ENCODE measurements at places on chromosomes 6 and 20.

DNA sequence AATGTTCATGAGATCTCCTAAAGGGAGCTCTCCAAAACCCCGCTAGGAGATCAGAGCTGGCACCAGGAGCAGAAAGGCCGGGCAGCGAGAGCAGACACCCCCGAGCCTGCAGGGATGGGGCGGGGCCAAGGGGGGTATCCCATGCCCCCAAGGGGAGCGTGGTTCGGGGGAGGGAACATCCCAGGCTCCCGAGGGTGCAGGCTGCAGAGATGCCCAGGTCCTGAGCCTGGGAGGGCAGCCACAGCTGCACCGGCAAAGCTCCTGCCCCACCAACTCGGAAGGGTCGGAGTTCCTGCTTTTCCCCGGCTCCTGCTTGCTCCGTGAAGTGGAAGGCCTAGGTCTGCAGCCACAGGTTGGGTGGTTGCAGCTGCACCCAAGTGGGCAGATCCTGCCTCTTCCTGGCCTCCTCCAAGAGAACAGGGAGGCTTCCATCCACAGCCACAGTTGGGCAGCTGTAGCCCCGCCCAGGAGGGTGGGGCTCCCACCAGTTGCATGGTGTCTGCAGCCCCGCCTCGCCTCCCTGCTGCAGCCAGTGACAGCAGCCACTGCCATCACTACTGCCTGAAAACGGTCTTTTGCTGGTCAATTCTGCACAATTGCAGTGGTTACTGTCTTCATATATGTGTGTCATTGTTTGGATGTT lies 13.4 kb upstream of the GMNN start:
- DNase-seq: no peak

DNA sequence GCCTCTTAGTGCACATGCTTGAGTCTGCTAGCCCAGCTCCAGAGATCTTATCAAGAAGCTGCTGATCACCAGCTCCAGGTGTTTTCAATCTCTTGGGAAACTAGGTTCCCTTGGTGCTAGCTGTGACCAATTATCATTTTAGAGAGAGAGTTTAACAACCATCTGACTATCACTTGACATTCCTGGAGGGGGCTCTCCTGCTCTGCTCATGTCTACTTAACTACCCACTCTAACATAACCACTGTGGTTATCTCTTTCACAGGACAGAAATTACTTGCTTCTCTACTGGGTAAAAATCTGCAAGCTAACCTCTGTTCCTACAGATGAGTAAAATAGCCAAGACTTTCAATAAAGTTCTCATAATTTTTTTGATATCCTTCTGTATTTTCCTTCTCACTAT lies 823.4 kb upstream of the GJE1 start:
- DNase-seq: peak; percentile 20

GRCh38 chr6:163412341-163412740 lies 2.2 kb upstream of the QKI start:
- DNase-seq: no peak

GRCh38 chr6:16343593-16343992 lies 105.2 kb downstream of the GMPR start:
- DNase-seq: no peak

DNA sequence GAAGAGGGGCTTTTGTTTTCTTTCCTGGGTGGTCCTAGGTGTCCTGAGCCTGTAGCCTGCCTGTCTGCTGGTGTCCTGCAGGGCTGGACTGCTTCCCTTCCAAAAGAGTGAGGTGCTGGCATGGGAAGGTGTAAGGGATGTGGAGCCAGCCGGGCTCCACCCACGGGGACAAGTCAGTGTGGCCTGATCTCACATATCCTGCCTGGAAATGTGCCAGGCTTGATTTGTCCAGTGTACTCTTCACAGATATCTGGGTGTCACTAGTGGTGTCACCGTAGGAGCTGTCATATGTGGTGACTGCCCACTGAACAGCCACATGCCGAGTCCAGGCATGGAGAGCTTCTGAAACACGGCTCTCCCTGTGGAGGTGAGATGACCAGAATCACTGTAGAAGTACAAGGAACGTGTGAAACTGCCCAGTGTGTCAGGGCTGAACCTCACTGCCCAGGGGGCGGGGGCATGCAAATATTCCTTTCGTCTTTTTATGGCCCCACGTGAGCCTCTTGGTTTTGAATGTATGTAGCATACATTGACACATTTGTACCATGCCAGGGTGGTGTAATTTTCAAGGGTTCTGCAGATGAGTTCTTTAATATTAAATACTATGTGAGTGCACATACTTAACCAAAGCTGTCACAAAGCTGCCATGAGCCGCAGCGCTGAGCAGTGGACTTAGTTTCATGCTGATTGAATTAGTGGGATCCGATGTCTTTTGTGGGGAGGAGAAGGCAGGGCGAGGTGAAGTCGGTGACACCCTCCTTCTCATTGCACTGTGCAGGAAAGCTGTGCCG lies 55.8 kb downstream of the CDH4 start:
- DNase-seq: no peak

DNA sequence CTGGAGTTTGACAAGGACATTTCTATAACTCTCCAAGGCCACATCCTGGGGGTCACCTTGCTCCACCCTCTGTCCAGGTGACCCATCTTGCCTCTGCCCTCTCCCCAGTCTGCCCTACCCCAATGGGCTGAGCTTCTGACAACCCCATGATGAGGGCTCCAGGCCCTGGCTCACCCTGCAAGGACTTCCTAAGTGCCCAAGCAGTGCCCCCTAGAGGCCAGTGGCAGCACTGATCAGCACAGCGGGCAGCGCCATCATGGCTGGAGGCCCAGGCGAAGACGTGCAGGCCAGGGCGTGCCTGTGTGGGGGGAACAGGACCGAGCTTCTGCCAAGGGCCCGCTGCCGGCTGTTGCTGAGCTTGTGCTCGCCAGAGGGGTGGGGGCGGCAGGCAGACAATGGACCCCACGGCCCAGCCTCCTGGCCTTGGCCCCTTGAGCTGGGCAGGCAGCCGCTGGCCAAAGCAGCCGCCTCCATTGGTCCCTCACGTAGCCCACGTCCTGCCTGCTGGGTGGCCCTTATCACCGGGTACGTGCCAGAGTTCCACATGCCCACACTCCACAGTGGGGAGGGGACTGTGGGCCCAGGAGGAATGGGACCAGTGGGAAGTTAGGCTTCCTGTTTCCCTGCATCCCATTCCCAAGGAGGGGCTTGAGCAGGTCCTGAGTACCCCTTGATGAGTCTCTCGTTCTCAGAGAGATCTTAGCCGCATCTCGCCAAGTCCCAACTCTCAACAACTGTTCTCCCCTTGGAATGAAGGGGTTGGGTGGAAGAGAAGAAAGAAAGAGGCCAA lies 64.3 kb downstream of the MRPL14 start:
- no peak for DNase-seq

DNA sequence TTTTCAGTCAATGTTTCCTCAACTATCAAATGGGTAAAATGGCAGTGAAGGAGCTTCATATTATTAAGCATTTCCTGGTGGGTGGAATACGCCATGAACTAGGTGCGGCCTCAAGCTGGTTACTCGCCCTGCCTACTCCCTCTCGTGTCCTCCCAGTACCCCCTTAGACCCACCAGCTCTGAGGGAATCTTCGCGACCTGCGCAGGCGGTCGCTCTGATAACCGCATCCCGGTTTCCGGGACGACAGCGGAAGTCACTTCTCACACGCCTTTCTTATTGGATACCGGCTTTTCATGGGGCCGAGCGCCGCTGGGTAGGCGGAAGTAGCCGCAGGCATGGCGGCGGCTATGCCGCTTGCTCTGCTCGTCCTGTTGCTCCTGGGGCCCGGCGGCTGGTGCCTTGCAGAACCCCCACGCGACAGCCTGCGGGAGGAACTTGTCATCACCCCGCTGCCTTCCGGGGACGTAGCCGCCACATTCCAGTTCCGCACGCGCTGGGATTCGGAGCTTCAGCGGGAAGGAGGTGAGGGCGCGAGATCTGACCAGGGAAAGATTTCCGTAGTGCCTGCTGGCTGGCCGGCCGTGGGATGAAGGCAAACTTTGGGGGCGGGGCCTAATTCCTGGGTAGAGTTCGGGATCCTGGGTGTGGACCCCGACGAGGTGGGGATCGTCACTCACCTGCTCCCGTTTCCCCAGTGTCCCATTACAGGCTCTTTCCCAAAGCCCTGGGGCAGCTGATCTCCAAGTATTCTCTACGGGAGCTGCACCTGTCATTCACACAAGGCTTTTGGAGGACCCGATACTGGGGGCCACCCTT lies at the start of gene PIGT:
TSS of gene PIGT (plus strand) at position 320 of the 816 bp plus-strand sequence. CDS start at position 336, 16 bp downstream.
- peak; percentile 92 for DNase-seq

DNA sequence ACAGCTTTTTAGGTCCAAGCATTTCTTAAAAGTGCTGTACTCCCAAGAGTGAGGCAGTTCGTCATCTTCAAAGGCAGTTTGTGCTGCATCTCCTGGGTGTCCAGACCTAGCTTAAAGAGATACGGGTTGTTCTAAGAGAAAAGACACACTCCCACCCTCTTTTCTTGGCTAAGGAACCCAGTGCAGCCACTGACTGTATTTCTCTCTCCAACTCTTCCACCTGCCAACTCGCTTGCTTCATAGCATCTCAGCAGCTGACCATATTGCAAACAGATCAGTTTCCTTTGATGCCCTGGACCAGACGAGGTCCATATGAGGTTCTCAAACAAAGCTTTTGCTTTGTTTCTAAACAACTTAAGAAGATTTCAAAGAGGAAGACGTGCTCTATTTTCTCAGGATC lies 101.1 kb downstream of the ISM1 start:
- DNase-seq: no peak

- no peak for DNase-seq
These were observed 215.5 kb downstream of the LRFN2 start for GRCh38 chr6:40371621-40372020.

- DNase-seq: no peak
These were observed 21.4 kb upstream of the PLAGL1 start for GRCh38 chr6:144029452-144029851.

GRCh38 chr20:53050338-53050737 lies 78.2 kb downstream of the TSHZ2 start:
- no peak for DNase-seq

DNA sequence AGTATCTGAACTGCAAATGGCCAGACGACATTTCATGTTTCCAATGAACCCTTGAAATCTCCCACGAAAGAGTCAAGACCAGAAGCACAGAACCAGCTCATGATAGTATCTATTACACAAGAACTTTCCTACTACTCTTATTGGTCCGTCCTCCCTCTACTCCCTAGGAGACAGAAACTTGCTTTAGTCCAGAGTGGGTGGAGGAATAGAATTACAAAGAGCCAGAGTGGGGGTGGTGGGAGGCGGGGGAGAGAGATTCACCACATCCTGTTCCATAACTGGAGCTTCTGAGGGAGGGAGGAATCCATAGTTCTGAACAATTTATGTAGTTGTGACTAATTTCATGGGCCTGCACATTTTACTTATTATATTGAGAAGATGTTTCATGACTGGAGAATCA lies 18.5 kb upstream of the WFDC10A start:
- DNase-seq: peak; percentile 37

DNA sequence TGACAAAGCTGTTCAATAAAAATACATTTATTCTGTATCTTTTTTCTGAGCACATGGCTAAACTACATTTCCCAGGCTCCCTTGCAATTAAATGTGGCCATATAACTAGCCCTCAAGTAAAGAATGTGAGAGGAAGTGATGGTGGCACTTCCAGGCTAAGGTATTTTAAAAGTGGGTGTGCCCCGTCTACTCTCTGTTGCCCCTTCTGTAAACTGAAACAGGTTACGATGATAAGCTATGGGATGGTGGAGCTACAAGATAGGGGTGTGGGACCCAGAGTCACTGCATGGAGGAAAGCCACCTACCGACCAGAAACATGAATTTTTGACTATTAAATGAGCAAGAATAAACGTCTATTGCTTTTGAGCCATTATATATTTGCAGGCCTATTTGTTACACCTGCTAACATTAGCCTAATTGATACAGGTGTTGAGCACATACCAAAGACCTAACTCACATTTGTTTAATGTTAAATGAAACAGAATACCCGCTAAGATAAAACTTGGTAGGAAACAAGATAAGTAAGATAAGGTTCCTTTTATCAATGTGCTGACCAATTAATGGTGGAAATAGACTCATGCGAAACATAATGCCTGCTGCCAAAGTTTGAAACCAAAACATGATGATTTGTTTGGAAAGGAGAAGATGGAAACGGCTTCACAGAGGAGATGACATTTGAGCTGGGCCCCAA lies 3.1 kb downstream of the FYN start:
- DNase-seq: peak; percentile 15

- no peak for DNase-seq
These were observed 667.9 kb downstream of the EPM2A start for GRCh38 chr6:145067430-145067829.

DNA sequence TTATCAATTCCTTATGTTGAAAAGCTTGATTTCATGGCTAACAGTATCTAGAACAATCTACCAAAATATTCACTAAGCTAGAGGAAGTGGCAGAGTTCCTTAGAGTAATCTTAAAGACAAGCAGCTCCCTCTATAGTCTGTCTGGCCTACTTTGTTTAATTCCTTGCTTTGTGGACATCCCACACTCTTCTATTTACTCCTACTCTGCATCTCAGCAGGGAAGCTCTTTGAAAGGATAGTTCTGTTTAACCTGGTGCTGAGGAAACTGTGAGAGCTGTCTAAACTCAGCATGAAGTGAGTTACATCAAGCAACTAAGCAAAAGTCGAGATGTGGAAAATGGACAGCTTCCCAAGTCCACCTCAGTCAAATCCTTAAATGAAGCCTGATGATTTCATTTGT lies 4.3 kb downstream of the REV3L start:
- peak; percentile 58 for DNase-seq

GRCh38 chr20:46638898-46639274 lies 12.4 kb downstream of the SLC13A3 start:
- DNase-seq: no peak

- no peak for DNase-seq
These were observed 103.1 kb downstream of the SULF2 start for GRCh38 chr20:47682028-47682783.

GRCh38 chr6:46440141-46440540 lies 51.1 kb downstream of the RCAN2 start:
- no peak for DNase-seq

DNA sequence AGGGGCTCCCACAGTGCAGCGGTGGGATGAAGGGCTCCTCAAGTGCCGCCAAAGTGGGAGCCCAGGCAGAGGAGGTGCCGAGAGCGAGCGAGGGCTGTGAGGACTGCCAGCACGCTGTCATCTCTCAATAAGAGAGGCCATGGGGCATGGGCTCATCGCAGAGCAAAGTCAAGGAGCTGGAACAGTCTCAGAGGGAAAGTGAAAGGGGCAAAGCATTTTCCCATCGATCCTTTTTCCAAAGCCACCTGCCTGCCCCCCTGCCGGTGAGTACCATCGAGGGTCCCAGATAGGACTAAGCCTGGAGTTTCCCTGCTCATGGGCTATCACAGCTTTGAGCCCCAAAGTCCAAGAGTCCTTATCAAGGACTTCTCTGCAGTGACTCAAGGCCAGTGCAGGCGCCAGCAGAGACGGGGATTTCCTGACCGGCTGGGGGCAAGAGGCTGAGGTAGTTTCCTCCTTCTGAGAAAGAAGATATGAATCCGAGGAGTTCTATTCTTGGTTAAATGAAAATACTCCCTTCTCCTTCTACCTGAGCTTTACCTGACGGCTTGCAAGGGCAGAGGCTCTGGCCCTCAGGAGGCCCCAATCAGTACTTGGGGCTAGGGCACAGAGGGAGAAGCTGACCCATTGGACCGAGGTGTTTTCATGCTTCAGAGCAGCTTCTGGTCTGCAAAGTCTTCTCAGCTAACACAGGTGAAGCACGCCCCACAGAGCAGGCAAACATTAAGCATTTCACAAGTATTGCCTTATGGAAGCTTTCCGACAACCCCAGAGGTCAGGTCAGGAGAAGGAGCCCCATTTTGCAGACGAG lies 22.6 kb downstream of the ETV7 start:
- no peak for DNase-seq

Measured in HT-29 (cell line).